Renal cortical epithelial cell (primary cell): ENCODE measurements at places on chromosomes 13 and 19. TPM values are rescaled to one million over a fixed set of nuclear protein-coding genes. Genes with fewer than 3 reads are reported as not detected.

GRCh38 chr13:79710376-79710775 lies 229.4 kb downstream of the NDFIP2 start:
- peak; percentile 78 for DNase-seq

DNA sequence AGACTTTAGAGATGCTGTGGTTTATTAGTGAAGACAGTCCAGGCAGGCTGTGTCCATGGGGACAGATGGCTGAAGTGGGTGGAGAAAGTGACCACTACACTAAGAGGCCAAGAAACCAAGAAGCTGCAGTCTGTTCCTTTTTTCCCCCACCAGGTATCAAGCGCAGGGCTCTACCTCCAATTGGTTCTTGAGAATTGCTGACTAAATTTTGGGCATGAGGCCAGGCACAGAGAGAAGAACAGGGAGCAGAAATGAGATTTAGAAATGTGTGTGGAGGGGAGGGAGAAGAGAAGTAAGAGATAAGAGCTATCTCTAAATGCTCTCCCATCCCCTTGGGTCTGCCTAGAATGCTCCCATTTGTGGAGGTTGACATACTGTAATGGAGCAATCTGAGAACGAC lies 12.3 kb upstream of the CYSLTR2 start:
- DNase-seq = no peak

GRCh38 chr13:58619396-58620113 lies 988.0 kb downstream of the PCDH17 start:
- no peak for DNase-seq

The ZNF135 gene
- total RNA-seq = 2.3 and 7.7 TPM in 2 replicates

The FUT2 gene
- 0.25 and 1.9 TPM in 2 replicates for total RNA-seq
